ENCODE measurements at places on chromosomes 13 and 19.

- DNase-seq, result no peak
Observed at GRCh38 chr13:23724196-23724970, 154.2 kb downstream of the TNFRSF19 start.

- DNase-seq, result no peak
Observed at GRCh38 chr13:30017880-30018279, 167.5 kb upstream of the UBL3 start.

GRCh38 chr13:95391785-95392184 lies 90.5 kb upstream of the ABCC4 start:
- DNase-seq, result no peak

- no peak for DNase-seq
Observed at GRCh38 chr13:72931311-72931710, 127.5 kb upstream of the KLF5 start.

DNA sequence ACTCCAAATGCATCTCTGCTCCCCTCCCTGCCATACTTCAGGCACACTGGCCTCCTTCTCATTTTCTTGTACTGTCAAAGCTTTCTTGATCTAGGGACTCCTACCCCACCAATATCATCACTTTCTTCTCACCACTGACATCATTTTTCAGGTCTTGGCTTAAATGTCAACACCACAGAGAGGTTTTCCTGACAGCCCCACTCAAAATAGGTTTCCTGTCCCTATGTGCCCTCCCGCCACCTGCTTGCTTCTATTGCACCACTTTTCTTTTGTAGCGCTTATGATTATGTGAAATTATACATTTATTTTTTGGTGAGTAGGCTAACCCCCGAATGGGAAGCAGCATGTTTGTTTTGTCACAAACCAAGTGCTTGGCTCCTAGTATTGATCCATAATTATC lies 164.6 kb downstream of the NDFIP2 start:
- DNase-seq, result no peak

- DNase-seq, result no peak
Observed at GRCh38 chr19:46181388-46181779, 33.3 kb downstream of the IGFL2 start.

DNA sequence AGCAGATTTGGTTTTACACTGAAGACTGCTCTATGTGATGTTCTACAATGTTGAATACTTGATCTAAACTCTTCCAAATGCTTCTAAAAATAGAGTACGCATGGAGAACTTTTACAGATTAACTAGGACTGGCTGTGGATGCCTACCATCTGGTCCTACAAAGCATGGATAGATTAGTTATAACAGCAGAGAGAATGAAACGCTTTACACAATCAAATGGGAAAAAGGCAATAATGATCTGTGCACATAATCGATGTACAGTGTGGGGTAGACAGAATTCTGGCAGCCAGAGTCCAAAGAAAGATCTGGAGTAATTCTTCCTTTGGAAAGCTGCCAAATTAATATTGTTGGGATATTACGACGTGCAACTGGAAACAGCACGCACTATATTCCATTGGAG lies 1885.5 kb upstream of the PRR20A start:
- no peak for DNase-seq

DNA sequence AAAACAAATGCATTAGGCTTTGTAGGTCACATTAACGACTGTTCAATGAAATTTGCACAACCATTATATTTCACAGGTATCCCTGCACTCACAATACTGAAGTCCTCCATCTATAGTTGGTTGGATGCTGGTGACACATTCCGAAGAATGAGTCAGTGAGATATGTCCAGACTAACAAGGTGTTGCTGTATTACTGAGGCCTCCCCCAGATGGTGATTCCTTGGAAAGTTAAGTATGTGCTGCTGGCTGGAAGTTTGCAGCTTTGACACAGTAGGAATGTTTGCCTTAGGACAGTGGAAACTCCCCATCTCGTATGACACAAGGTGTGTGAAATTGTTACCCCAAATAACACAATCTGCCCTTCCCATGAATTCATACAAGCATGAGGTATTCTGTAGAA lies 46.6 kb downstream of the FGF14 start:
- no peak for DNase-seq

- DNase-seq, result no peak
Observed at GRCh38 chr13:26558074-26558805, 757 bp downstream of the WASF3 start.

DNA sequence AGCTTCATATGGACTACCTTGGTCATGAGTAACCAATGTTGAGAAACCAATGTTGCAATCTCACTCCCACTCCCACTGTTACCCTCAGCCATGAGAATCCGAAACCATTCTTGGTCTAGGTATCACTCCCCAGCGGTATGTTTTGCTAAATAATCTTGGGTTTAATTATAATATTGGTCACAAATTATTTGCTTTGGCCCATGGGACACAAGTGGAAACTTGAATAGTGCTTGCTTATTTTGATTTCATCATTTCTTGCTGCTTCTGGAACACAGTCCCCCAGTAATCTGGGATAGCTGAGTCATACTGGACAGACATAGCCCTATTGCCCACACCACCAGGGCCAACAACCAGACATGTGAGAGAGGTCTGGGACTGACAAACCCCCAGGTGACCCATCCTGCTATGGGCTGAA lies 171.6 kb upstream of the IPO5 start:
- no peak for DNase-seq

DNA sequence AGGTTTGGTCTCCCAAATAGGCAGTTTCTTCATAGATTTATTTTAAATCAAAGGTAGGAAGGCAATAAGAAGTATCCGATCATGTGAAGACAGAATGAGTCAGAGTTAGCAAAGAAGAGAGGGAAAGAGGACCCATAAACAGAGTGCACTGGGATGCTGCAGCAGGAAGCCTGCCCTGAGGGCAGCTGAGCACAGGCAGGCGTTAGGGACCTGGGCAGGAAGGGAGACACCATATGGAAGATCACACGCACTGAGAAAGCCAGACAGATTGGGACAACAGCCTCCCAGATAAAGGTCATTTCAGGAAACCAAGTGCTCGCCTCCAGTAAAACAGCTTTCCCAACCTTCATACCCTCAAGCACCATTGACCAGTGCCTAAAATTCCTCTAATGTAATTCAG lies 598.0 kb downstream of the EFNB2 start:
- no peak for DNase-seq

GRCh38 chr13:91360246-91360751 lies 12.8 kb downstream of the MIR17HG start:
- no peak for DNase-seq
